ENCODE measurements at places on chromosomes 12 and 14.
A peak's percentile ranks its signal among the peaks of the same experiment; 100 is the strongest.

DNA sequence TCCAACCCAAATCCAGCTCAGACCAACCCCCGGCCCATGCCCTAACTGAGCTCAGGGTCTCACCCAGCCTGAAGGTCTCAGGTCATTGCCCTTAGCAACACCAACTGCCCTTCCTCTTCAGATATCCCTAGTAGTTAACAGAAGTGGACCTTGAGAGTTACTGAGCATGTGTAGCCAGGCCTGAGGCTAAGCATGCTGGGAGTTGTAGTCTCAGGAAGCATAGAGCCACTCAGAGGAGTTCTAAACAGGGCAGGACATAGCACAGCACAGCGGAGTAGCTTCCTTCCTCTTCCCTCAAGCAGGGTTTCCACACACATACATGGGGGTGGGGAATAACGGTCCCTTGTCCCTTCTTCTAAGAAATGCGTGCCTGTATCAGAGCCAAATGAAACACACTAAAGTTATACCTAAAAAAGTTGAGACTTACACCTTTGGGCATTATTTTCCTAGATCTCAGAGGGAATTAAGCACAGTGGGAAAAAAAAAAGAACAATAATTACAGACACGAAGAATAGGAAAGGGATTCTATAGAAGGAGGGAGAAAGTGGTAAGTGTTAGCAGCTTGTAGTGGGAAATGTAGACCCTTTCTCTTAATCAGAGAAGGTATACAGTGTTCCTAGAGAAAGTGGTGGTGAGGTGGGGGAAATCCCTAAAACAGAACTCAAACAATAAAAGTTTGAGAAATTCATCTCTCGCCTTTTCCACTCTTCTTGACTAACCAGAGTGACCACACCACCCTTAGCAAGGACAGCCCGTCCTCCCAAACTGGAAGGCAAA lies 4.4 kb downstream of the KMT2D start:
- peak; percentile 82 for DNase-seq

GRCh38 chr14:60215520-60216420 lies 33.3 kb upstream of the PPM1A start:
- no peak for DNase-seq

DNA sequence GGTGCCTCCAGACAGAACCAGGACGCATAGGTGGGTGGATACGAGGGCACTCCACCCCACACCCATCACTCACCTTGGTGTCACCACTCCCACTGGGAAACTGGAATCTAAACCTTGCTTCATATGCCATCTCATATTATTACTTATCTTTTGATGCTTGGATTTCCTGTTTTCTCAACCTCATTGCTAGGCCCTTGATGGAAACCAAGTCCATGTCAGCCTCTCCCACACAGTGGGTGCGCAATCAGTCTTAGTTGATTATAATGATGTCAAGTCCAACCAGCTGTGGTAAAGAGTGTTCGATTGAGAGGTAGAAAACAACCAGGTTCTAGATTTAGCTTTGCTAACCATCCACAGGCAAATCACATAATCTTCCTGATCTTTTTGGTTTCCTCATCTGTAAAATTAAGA lies 584 bp upstream of the DDHD1 start:
- no peak for DNase-seq

DNA sequence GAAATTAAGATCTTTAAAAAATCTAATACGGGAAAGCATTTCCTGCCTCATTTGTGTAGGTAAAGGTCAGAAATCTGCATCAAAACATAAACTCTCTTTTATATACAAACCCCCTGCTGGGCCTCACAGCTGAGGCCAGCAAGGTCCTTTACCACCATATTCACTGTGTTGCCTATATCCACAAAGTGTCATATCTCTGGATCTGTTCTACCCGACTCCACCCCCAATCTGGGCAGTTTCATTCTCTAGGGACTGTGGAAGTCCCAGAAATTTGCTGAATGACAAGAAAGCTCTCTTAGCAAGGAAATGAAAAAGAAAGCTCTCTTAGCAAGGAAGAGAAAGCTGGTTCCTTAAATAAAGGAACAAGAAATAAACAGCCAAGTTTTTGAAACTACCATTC lies 301.7 kb downstream of the KCNH5 start:
- no peak for DNase-seq

- DNase-seq, result peak; percentile 52
Observed at GRCh38 chr12:116126610-116127009, 150.9 kb downstream of the MED13L start.

- no peak for DNase-seq
Observed at GRCh38 chr12:125228519-125229260, 163.5 kb downstream of the AACS start.

DNA sequence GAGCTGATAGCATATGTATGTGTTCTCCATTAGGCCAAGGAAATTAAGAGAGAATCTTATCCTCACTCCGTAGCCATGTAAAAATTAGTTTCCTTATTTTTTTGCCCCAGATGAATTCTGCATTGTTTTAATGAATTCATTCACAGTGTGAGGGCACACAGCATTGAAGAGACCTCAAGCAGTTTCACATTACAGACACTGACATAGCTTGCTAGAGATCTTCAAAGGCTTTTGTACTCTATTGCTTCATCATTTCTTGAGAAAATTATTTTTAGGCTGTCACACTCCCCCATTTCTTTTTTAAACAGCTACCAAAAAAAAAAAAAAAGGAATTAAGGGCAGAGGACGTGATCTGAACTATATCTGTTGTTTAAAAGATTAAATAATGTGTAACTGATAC lies 251.1 kb downstream of the BCAT1 start:
- DNase-seq, result no peak

Measured in AG10803 (cell line).